ENCODE measurements at places on chromosomes 7 and 10.

GRCh38 chr10:116688241-116688711 is 54.1 kb downstream of the HSPA12A start:
- no peak for DNase-seq

GRCh38 chr10:106705681-106706100 is 458.8 kb downstream of the SORCS1 start:
- DNase-seq, result no peak

- no peak for DNase-seq
These were observed 186.5 kb downstream of the ADK start for GRCh38 chr10:74337330-74338016.

GRCh38 chr7:138154661-138155060 is 78.4 kb downstream of the AKR1D1 start:
- no peak for DNase-seq

GRCh38 chr10:44774676-44775401 is 136.3 kb upstream of the TMEM72 start:
- no peak for DNase-seq

DNA sequence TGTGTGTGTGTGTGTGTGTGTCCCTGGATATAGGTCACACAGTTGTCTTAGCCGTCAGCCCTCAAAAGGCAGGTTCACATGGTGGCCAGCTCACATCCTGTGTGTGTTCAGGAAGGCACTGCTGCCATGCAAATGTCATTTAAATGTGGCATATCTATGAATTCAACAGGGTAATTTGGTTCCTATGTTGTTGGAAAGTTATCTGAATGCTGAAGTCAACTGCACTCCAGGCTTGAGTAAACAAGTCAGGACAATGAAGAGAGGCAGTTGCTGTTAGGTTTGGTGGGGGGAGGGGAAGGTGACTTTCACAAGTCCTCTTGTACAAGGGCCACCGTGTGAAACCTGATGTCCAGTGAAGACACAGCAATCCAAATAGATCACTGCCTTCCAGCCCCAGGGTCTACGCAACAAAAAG is 61.1 kb downstream of the PTPRE start:
- no peak for DNase-seq

- no peak for DNase-seq
These were observed 182.2 kb upstream of the GNAI1 start for GRCh38 chr7:79952399-79952798.

DNA sequence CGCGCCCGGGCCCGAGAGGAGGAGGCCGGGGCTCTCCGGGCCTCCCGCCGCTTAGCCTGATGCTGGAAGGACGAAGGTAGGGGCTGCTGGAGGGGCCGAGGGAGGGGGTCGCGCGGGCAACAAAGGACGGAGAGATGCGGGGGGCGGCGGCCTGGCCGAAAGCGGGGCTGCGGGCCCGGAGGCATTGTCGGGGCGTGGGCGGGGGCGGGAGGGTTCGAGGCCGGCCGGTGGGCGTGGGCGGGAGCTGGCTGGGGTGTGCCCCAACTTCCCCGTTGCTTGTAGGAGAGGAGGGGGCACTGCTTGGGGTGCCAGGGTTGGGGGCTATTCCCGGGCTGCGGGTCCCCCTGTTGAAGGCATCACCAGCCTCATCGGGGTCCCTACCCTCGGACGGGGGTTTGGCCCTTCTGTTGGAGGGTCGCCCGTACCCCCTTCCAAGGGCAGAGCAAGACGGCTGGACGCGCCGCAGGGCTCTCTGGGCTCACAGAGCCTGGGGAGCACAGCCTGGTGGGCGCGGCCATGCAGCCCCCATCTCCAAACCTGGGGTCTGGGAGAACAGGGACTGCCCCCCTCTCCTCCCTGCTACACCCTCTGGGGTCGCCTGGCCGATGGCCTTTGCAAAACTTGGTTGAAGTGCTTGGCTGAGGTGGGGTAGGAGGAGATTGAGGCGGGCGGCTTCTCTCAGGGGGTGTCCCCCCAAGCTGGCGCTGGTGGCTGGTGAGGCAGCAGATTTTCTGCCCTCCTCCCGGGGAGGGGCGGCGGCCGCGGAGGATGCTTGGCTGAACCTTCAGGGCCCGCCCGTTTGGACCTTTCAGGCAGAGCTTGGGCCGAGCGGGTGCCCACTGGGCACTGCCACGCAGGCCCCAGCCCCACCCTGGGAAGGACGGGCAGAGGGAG is 699 bp downstream of the CLIP2 start:
- DNase-seq, result peak; percentile 20

DNA sequence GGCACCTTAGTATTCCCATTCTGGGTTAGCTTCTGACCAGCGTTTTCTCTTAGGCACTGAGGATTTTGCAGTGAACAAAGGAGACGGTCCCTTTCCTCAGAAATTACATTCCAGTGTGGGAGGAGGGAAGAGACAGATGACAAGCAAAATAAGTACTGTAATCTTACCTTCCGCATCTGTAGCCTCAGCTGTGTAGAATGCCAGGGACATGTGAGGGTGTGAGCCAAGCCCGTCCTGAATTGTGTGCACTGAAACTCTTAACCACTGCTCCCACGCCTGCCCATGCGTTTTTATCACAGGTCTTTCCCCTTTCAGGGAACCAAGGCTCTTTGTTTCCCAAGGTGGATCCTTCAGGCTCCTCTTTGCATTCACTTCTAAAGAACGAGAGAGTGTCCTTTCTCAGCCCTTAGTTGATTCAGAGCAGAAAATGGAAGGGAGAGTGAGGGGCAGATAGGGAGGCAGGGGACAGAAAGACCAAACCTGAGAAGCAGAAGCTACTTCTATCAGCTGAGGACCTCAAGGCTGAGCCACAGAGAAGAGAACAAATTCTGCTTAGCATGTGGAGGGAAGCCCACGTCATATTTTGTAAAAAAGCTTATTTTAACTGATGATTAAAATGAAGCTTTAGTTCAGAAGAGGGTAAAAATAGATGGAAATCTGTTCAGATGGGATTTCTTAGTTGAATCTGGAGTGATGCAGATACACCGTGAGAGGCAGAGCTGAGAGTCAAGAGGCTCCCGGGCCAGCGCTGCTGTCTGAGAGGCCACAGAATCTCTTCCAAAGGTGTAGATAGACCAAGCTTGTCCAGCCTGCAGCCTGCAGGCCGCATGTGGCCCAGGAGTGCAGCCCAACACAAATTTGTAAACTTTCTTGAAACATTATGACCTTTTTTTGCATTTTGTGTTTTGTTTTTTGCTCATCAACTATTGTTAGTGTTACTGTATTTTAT is 122.5 kb downstream of the CCNY start:
- no peak for DNase-seq

- no peak for DNase-seq
These were observed 189.2 kb downstream of the MBL2 start for GRCh38 chr10:52583336-52583735.

DNA sequence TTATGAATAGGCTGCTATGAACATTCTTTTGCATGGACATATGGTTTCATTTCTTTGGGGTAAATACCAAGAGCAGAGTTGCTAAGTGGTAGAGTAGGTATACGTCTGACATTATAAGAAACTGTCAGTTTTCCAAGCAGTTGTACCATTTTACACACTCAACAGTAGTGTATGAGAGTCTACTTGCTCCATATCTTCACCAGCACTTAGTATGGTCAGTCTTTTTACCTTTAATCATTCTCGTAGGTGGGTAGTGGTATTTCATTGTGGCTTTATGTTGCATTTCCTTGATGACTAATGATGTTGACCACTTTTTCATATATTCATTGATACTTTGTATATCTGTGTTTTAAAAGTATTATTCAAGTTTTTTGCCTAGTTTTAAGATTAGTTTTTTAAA is 45.1 kb downstream of the POU6F2 start:
- DNase-seq, result no peak

DNA sequence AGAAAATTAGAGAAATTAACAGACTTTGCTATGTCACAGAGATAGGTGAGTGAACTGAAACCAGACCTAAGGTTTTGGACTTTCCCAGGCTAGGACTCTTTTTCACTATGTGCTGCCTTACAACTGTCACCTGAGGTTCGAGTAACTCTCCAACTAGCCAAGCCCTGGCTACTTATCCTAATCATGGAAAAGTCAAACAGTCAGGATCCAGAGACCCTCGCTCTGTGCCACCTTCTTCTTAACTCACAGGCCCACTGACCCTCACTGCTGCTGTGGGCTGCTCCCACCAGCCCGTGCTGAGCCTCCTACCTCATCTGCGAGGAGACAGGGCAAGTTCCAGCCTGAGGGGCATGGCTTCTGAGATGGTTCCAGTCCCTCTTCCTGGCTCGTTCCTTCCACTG is 211.4 kb upstream of the KLF14 start:
- no peak for DNase-seq

- DNase-seq, result no peak
These were observed 516.7 kb downstream of the PARD3 start for GRCh38 chr10:34298346-34298818.

- no peak for DNase-seq
These were observed 19.1 kb downstream of the PI4K2A start for GRCh38 chr10:97659589-97659988.

GRCh38 chr10:14587540-14588083 is 187.1 kb downstream of the FAM107B start:
- no peak for DNase-seq

GRCh38 chr7:129859183-129859582 is 93.6 kb downstream of the UBE2H start:
- DNase-seq, result no peak

GRCh38 chr7:116235380-116235779 is 25.0 kb downstream of the TES start:
- no peak for DNase-seq

DNA sequence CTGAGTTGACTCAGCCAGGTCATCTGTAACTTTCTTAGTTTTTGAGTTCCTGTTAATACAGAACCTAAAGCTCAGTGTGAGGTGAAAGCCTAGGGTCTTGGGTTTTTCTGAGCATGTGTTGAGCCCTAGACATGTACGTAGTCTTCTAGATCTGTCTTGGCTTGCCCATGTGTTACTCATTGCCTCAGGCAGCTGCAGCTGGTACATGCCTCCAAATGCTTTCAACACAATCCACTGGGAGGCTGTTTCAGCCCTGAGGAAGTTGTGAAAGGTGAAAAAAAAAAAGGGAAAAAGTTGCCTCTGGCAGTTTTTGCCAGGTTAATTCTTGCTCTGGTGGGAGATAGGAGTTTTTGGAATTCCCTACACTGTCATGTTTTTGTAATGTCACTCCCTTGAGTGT is 134.6 kb downstream of the RNF216 start:
- no peak for DNase-seq

DNA sequence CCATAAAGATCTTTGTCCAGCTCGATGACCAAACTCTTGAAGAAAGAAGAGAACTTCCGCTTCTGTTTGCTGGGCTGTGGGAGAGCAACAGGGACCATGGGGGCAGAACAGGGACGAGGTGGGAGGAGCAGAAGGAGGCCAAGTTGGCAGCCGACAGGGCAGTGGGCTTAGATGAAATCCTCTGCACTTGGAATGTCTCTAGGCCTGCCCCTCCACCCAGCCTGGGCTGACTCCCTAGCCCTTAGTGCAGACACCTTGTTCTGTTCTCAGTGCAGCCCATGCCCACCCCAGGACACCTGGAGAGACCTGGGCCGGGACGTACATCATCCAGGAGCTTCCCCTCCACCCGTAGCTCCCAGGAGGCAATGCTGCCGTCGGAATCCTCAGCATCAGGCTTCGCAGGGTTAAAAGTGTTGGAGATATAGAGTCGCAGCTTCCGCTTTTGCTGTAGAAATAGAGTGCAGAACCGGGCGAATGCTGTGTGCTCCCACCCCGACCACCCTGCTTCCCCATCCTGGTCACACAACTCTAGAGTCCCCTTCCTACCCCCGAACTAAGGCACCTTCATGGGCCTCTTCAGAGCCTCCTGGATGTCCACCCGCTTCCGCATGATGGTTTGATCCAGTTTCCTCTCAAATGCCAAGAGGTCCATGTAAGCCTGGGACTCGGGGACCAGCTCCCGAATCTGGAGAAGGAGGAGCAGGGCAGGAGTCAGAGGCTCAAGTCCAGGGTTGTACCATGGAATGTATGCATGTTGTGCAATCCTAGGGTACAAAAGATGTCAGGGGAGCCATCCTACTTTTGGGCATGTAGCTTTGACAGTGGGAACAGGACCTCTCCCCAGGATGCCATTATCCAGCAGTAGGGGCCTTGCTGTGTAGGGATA is 6.1 kb downstream of the SMARCD3 start:
- no peak for DNase-seq

DNA sequence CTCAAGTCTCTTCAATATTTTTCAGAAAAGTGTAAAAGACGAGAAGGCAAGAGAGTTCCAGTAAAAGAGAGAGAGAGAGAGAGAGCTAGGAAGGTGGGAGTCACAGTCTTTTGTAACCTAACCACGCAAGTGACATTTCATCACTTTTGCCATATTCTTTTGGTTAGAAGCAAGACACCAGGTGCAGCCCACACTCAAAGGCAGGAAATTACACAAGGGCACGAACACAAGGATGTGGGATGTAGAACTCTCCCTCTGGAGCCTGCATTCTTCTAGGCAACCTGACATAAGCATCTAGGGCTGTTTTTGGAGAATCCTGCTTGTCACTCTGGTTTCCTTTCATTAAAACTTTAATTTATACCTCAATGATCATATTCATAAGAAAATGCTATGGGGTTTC is 1213.1 kb downstream of the DNAJB9 start:
- no peak for DNase-seq

- DNase-seq, result no peak
These were observed 13.0 kb upstream of the FRA10AC1 start for GRCh38 chr10:93715345-93715744.

DNA sequence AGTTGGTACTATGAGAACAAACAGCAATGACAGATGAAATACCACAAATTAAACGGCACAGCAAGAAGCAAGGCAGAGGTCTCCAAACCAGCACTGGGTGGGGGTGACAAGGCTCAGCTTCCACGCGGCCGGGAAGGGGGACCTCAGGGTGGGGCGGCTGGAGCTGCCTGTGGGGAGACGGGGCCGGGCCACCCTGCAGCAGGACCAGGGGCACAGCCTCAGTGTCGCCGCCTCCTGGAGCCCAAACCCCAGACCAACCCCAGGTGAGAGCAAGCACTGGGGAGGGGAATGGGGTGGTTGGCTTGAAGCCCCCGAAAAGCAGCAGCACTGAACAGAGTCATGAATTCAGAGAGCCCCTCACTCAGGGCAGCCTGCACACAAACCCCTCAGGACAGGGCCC is 49.3 kb upstream of the PRKAR1B start:
- no peak for DNase-seq

DNA sequence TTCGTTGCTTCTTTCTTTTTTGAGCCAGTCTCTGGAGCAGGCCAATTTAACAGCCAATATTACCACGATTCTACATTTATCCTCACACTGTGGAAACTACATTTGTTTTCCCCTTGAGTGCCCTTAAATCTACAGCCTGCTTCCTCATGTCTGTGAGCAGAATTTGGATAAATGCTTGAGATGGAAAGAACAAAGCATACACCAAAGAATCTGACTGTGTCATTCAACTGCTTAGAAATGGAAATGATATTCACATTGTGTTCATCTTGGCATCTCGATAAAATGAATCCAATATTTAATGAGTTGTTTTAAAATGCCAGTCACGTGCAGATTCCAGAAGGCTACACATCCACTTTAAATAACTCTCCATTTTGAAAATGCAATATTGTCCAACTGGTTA is 41.0 kb upstream of the GSDME start:
- no peak for DNase-seq

- DNase-seq, result no peak
These were observed 30.9 kb downstream of the OCM2 start for GRCh38 chr7:97959046-97959445.

- DNase-seq, result peak; percentile 50
These were observed 321.2 kb downstream of the FRMD4A start for GRCh38 chr10:14009371-14010100.

GRCh38 chr10:85642082-85642420 is 724.5 kb downstream of the GRID1 start:
- DNase-seq, result no peak

GRCh38 chr7:107785926-107786325 is 17.1 kb downstream of the SLC26A3 start:
- DNase-seq, result no peak

- no peak for DNase-seq
These were observed 72.8 kb upstream of the MTPN start for GRCh38 chr7:136049818-136050461.

- DNase-seq, result no peak
These were observed 16.0 kb downstream of the MYOZ1 start for GRCh38 chr10:73625004-73625883.
